ENCODE measurements at places on chromosomes 1 and 21.

GRCh38 chr1:185398022-185398421 lies 81.0 kb upstream of the IVNS1ABP start:
- DNase-seq: no peak

DNA sequence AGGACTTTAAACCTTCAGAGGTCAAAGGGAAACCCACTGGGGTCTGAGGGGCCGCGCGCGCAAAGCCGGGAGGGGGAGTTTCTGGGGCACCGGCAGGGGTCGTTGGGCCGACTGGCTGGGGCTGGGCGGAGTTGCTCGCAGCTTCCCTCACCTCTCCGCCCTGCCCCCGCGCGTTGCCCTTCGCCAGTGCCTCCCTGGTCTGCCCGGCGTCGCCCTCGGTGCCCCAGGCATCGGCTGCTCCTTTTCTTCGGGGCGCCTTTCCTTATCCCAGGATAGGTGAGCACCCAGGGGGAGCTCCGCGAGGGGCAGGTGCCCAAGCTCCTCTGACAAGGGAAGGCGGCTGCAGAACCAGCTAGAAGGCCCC lies 390 bp upstream of the NGF start:
- DNase-seq: no peak

GRCh38 chr1:206878456-206878855 lies 13.0 kb downstream of the IL20 start:
- no peak for DNase-seq

GRCh38 chr1:53328541-53329499 lies 950 bp upstream of the LRP8 start:
- DNase-seq: no peak

All from stimulated activated CD8-positive, alpha-beta memory T cell treated with anti-CD3 and anti-CD28 coated beads, Interleukin-7, amount 100 ng/mL, for 1 hour (primary cell).